SJSA1 (cell line): ENCODE measurements at places on chromosomes 4 and X. TPM values are rescaled to one million over a fixed set of nuclear protein-coding genes. Genes with fewer than 3 reads are reported as not detected.

DNA sequence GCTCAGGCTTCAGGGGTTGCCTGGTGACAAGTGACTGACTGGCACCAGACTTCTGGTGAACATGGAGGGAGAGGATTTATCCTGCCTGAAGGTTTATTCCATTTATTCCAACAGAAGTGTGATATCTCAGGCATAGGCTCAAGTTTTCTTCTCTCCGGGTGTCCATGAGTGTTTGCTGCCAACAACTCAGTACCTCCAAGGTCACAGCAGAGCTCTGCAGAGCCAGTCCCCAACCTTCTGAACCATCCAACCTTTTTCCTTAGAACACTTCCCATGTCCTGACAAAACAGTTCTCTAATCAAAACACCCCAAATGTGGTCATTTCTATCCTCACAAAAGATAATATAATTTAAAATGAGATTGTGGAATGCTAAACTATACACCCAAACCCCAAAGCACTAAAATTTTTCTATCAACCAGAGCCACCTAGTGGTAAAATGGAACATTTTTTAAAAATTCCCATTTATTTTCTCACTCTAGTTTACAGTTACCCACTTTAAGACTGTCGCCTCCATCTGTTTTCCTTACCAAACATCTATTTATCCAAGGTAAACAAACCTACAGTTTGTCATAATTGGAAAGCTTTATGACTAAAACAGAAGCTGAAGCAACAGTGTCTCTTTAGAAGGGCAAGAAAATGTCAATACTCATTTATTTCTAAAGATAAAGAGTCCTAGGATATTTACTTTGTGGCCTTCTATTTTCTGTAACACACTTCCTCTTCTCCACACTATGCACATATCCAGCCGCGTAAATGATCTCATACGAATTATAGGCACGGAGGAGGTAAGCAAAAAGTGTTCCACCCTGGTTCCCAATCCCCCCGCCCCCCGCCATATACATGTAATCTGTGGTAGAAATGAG is 39.5 kb downstream of the TMEM154 start:
- DNase-seq, result no peak

DNA sequence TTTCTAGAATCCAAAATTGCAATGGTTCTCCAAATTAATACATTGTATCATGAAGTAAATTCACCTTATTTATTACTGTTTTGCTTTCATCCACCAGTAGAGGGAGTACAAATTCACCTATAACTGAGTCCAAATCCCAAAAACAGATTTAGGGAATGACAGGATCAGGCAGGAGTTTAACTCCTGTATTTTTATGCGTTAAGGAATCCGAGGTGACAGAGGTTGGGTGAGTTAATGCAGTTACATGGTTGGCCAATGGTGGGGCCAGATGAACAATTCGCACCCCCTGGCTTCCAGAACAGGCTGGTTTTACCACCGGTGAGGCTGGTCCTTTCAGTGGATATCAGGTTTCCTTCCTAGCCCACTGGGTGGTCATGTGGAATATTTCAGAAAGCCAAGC is 82.4 kb downstream of the MTNR1A start:
- DNase-seq, result peak; percentile 60

GRCh38 chr4:472881-473569 is 25.9 kb downstream of the ZNF721 start:
- DNase-seq, result no peak

GRCh38 chr4:150782311-150782710 is 200.4 kb downstream of the MAB21L2 start:
- no peak for DNase-seq

GRCh38 chr4:108533245-108533844 is 87.0 kb upstream of the RPL34 start:
- no peak for DNase-seq

GRCh38 chr4:182235021-182235795 is 8.0 kb upstream of the TENM3 start:
- DNase-seq, result no peak

DNA sequence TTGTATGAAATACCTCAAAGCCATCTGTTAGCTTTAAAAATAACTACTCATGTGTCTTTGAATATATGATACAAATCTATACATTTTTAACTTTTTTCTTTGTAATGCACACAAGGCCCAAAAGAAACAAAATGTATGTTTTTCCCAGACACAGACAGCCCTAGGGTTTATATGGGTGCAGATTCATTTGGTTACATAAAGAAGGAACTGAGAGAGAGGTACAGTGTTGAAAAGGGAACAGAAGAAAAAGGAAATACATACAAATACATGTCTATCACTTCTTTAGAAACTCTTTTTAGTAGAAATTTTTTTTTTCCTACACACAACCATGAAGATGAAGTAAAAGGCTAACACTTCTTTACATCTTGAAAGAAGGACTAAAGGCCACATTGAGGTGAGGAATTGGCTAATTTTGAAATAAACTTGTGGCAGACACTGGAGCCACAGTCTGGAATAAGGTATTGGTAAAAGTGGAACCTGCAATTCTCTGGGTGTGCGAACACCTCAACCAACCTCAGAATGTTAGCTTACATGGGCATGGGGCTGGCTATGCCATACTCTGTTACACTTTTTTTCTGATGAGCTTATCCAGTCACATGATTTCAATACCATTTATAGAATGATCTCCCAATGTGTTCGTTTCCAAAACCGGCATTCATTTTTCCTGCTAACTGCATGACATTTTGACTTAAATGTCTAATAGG is 67.9 kb downstream of the FAM47C start:
- no peak for DNase-seq

DNA sequence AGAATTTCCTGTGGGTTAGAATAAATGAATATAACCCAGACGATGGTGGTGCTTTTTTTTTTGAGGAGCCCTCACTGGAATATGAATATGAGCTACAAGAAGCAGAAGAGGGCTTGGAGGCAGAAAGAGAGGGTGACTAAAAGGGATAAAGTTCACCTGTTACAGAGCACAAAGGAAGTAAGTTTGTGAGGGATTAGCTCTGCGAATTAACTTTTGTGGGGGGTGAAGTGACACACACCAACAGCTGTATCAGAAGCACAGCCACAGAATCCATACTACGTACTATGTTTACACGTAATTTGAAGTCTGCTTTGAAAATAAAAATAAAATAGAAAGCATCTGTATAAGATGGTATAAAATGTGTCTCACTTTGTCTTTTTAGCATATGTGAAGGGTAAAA is 963.6 kb upstream of the DIAPH2 start:
- DNase-seq, result no peak

DNA sequence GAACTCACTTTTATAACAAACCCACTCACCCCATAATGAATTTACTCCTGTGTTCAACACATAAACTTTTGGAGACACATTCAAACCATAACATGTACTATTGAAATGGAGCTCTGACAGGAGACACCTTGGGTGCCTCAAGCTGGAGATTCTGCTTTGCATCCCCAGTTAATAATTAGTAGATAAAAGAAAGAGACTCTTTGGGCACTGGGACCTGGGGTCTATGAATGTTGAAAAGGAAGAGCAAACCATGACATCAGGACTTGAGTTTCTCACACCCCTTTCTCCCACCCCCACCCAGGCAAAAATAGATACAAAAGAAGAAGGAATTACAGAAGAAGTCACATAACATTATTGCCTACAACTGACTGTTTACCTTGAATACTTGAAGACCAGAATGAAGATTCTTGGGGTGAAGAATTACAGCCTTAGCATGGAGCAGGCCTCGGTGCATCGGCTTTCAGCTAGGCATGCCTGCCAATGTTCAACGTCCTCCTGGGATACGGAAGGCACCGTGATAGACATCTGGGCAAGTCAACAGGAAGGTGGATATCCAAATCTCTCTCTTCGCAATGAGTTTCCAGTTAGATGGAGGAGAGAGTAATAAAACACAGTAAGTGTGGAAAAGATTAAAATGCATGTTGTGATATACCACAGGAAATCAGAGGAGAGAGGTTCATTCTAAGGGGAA is 316.0 kb downstream of the TRIML1 start:
- no peak for DNase-seq

- no peak for DNase-seq
Observed at GRCh38 chr4:22514481-22514880, 1.4 kb downstream of the ADGRA3 start.

GRCh38 chrX:106401965-106402559 is 209.7 kb upstream of the RADX start:
- no peak for DNase-seq

DNA sequence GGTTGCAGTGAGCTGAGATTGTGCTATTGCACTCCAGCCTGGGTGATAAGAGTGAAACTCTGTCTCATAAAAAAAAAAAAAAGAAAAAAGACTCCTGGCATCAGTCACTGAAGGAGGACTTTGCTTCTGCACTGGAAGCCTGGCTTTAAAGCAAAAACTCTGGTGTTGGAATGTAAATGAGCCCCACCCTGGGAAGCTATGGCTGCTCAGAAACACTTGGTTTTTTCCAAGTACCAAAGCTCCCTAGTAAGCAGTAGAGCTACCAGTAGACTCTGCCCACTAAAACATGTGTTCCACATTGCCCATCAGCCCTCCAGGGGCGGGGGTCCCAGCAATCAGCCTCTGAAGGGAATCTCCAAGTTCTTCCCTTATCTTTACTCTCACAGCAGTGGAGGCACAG is 154.4 kb downstream of the SHROOM3 start:
- peak; percentile 61 for DNase-seq

DNA sequence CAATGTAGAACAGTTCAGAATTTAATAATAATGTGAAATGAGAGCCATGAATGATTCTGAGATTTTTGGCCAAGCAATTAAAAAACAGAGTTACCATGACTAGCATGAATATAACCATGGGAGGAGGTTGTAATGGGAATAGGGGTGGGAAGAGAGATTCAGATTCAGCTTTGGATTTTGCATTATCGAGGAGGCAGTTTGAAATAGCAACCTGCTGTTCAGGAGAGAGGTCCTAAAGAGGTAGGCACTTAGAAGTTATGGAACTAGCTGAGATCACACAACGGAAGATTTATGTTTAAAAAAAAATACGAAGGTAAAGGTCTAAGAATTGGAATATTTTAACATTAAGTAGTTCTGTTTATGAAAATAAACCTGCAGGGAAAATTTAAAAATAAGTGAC is 124.4 kb upstream of the TECRL start:
- DNase-seq, result no peak

DNA sequence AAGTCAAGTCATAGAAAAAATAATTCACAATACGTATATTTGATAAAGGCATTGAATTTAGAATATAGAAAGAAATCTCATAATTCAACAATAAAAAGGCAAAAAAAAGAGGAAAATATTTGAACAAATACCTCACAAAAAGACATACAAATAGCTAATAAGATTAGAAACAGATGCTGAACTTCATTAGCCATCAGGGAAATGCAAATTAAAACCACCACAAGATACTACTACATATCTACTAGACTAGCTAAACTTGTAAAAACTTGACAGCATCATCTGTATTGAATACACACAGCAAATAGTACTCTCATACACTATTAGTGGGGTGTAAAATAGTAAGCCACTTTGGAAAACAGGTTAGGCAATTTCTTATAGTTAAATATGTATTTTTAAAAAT is 128.7 kb upstream of the TLL1 start:
- no peak for DNase-seq

DNA sequence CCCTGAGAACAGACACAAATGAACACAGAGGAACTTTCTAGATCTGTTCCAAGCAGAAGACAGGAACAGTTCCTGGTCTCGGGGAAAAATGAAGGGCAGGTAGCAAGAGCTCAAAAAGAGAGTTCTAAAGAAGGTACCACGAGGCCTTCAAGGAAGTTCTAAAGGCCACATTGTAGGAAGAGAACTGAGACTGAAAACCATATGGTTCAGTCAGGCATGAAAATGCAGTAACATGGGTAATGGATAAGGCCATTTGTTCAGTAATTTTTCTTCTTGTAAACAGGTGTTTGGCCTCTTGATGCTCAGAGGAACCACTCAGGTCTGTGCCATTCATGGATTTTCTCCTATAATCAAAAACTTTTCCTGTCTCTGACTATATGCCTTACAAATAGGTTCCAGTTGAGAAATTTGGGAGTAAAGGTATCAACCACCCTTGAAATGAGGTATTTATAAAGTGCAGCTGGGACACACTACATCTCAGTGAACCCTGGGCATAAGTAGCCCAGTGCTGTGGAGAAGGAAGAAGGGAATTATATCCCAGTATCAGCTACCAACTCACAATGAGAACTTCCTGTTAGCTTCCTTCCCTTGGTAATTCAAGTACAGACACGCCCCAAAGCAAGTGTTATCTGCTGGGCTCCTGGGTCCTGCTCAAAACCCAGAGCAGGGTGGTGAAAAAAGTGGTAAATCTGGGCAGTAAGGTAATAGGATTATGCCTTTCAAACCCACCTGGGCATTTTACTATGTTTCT is 277.9 kb downstream of the KLHL13 start:
- DNase-seq, result no peak

- DNase-seq, result no peak
Observed at GRCh38 chr4:100118181-100118580, 72.1 kb downstream of the DDIT4L start.

DNA sequence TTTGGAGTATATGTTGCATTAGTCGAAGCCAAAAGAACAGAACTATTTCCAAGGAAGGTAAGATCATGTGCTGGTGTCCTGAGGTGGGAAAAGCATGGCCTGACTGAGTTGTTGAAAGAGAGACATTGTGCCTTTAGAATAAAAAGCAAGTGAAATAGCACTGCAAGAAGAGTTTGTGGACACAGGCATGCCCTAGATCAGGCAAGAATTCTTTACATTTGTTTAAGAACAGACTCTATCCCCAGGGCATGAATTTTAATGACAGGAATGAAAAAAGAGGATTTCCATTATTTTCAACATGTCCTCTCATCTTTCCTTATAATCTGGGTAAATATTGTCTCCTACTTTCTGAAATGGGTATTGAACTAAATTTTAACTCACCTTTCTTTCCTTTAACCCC is 516.2 kb upstream of the GALNT7 start:
- no peak for DNase-seq

GRCh38 chr4:76748649-76749048 is 149.3 kb downstream of the SOWAHB start:
- no peak for DNase-seq

GRCh38 chr4:6282314-6282771 is 12.7 kb downstream of the WFS1 start:
- no peak for DNase-seq

- DNase-seq, result no peak
Observed at GRCh38 chrX:143570782-143571181, 53.5 kb upstream of the SPANXN3 start.

XAGE2 gene
- total RNA-seq, result 0.39 and 2.7 TPM in 2 replicates

SLC2A9 gene
- not detected in 2 replicates for total RNA-seq

TRIM61 gene
- total RNA-seq, result not detected in 2 replicates

ATP1B4 gene
- not detected in 2 replicates for total RNA-seq

RENBP gene
- total RNA-seq, result 0.11 TPM in 1 of 2 replicates, not detected in the other

CEP44 gene
- 22.8 and 31.7 TPM in 2 replicates for total RNA-seq

TMPRSS11B gene
- total RNA-seq, result not detected in 2 replicates

GDPD2 gene
- 0.05 TPM in 1 of 2 replicates, not detected in the other for total RNA-seq

L1CAM gene
- 0.05 TPM in 1 of 2 replicates, not detected in the other for total RNA-seq

ANOS1 gene
- 3.5 and 9.3 TPM in 2 replicates for total RNA-seq

CXorf49 gene
- total RNA-seq, result not detected in 2 replicates
